NCI-H1694 treated with DMSO at 0.1 percent for 48 hours (cell line): ENCODE measurements at places on chromosomes 4 and X.

DNA sequence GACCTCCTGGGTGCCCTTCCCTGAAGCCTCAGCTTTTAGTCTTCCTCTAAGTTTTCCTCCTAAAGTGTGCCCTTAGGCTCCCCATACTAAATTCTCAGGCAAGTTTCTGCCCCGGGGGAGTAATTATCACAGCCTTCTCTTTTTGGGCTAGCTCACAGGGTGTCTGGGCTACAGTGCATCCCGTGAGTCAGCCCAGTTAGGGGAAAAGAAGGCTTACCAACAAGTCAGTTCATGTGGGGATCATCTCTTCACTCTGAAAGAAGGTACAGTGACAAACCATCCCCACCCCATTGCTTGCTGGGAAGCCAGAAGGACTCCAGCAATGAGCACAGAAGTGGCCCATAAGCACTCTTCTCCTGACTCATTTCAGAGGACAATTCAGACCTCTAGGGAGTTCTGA, 134.7 kb upstream of the FAM9C start:
- DNase-seq = no peak

DNA sequence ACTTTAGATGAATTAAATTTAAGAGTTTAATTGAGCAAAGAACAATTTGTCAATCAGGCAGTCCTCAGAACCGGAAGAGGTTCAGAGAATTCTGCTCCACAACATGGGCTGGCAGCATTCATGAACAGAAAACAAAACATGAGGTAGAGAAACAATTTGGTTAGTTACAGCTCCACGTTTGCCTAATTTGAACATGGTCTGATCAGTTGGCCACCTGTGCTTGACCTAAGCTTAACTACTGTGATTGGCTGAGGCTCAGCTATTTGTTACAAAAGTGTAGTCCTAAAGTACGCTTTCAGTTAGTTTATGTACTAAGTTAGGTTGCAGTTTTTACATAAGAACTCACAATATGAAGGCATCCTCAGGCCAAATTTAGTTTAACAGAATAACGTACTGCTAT, 258.6 kb downstream of the ADAM29 start:
- no peak for DNase-seq

- no peak for DNase-seq
These were observed 158.3 kb upstream of the TAPT1 start for GRCh38 chr4:16384576-16384975.

GRCh38 chr4:151799417-151800012, 38.7 kb upstream of the GATB start:
- no peak for DNase-seq

GRCh38 chr4:186606591-186606992, 51.2 kb upstream of the MTNR1A start:
- no peak for DNase-seq

DNA sequence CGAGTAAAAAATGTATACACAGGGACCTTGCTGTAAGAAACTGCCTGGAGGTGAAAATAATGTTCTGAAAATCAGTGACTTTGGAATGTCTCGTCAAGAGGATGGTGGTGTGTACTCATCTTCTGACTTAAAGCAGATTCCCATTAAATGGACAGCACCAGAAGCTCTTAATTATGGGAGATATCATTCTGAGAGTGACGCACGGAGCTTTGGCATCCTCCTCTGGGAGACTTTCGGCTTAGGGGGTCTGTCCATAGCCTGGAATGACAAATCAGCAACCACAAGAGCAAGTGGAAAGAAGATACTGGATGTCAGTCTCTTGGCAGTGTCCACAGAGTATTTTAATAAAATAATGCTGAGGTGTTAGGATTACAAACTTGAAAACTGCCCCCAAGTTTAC, 129.4 kb downstream of the THOC2 start:
- DNase-seq = no peak

DNA sequence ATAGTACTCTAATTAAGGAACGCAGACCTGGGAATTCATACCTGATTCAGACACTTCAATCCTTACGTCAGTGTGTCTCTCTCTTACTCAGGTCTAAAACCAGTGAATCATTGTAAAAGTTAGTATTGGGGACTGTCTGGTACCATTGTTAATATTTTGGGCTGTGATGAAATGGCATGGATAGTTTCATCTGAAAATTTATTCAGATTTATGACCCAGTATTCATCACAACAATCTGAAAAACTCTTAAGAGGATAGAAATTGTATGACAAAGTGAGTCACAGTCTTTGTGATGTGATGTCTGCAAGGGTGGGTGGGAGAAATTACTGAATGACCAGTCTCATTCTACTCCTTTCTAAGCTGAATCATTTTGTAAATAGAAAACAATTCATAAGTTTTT, 10.3 kb downstream of the FGF2 start:
- no peak for DNase-seq

GRCh38 chr4:122833999-122834398, 7.4 kb downstream of the FGF2 start:
- DNase-seq = no peak

- DNase-seq = no peak
These were observed 3.8 kb upstream of the AMMECR1 start for GRCh38 chrX:110321670-110322069.

DNA sequence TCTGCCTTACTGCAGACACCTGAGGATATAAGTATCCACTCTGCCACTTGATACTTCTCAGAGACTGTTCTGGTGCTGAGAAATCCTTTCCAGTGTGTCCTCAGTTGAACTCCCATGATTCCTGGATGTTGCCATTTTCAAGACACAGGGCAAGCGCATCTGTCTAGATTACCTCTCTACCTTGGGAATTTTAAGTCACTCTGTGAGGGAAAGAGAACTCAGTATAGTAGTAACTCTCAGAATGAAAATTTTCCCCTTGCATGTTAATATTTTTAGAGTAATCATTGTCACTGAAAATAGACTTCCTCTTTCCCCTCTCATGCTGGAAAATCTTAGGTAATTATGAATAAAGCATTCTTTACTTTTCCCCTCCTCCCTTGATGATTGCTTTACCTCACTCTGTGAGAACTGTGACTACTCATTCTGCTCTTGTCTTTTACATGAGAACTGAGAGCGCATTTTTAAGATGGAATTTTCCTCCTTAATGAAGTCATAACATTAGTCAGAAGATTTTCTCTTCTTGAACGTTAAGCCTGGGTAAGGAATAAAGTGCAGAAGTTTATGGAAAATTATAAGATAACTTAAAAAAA, 45.0 kb downstream of the TET2 start:
- DNase-seq = no peak

- no peak for DNase-seq
These were observed 13.3 kb upstream of the AASDH start for GRCh38 chr4:56400560-56400959.

DNA sequence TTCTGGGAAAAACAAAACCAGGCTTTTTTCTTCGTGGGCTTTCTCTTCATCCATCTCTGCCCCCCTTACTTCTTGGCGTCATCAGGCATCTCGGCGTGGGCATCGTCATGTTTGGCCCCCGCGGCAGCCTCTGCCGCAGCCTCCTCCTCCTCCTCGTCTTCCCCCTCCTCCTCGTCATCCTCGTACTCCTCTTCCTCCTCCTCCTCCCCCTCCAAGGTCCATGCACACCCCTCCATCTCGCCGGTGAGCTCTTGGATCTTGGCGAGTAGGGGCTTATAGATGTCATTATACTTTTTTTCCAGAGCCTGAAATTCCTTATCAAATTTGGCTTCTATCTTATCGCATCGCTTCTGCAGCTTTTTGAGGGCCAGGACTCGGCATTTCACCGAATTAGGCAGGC, 488 bp downstream of the NAP1L5 start:
- no peak for DNase-seq

GRCh38 chr4:17347445-17347844, 164.4 kb downstream of the QDPR start:
- no peak for DNase-seq

GRCh38 chr4:138367942-138368341, 125.8 kb upstream of the SLC7A11 start:
- no peak for DNase-seq

GRCh38 chr4:96193061-96193460, 353.2 kb downstream of the PDHA2 start:
- no peak for DNase-seq

GRCh38 chr4:40395908-40396793, 61.0 kb downstream of the CHRNA9 start:
- no peak for DNase-seq

GRCh38 chrX:110403441-110404238, 45.0 kb downstream of the RTL9 start:
- DNase-seq = no peak

DNA sequence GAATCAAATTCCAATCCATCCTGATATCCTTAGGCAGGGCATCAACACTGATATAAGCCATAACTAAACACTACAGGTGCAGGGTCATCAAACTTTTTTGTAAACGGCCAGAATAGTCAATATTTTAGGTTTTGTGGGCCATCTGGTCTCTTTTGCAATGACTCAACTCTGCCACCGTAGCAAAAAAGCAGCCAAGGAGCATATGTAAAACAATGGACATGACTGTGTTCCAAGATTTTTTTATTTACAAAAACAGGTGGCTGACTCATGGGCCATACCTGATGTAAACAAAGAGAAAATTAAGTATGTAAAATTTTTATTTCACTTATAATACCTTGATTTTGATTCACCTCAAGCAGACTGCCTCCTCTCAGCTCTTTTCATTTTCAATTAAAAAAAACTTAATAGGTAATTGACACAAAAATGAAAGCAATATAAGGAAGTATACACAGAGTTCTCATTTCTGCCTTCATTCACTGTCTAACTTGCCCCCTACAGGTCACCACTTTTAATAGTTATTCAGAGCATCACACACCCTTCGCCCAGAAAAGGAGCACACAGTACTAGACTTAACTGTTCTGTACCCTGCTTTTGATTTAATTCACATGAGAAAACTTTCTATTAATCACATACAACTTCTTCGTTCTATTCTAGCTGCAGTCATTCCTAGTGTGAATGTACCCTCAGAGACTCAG, 35.3 kb upstream of the GPM6B start:
- no peak for DNase-seq

- peak; percentile 29 for DNase-seq
These were observed 34.5 kb upstream of the RAB33B start for GRCh38 chr4:139419388-139419914.

GRCh38 chrX:75748431-75748830, 36.6 kb downstream of the MAGEE2 start:
- DNase-seq = no peak

DNA sequence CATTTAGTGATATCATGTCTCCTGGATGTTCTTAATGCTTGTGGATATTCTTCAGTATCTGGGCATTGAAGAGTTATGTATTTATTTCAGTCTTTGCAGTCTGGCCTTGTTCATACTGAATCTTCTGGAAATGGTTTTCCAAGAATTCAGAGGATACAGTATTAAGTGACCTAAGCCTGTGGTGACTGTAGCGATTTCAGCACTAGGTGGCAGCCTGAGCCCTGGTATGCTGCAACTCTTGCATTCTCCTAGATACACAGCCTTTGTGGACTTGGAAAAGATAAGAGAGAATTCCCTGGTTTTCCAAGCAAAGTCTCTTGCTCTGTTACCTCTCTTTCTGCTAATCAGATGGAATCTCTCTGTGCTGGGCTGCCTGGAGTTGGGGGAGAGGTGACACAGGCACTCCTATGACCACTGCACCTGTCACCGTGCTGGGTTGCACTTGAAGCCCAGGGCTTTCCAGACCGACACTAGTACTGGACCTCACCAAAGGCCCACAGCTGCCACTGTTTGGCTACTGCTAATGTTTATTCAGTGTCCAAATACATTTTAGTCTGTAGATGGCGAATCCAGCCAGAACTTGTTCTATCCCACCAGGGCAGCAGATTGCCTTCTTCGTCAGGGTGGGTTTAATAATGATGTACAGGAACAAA, 19.3 kb upstream of the SPIN2A start:
- peak; percentile 1 for DNase-seq

- DNase-seq = peak; percentile 7
These were observed 24.9 kb upstream of the RNF150 start for GRCh38 chr4:141158219-141158618.
